Mesothelial cell of epicardium (in vitro differentiated cells): ENCODE measurements at places on chromosomes 2 and 18. TPM values are rescaled to one million over a fixed set of nuclear protein-coding genes. Genes with fewer than 3 reads are reported as not detected.

The PLCD4 gene
- 1.0 to 1.5 TPM (median 1.3 TPM) in 3 replicates for total RNA-seq

The ANKRD62 gene
- total RNA-seq = not detected in 3 replicates

The ONECUT2 gene
- total RNA-seq = 0.09 to 0.51 TPM (median 0.09 TPM) in 3 replicates

The OXER1 gene
- 6.9 to 7.5 TPM (median 7.2 TPM) in 3 replicates for total RNA-seq

The UGT1A3 gene
- not detected in 3 replicates for total RNA-seq
